Activated naive CD4-positive, alpha-beta T cell treated with anti-CD3 and anti-CD28 coated beads, Interleukin-2, amount 10 ng/mL, durations not matched to agents 7 days and 5 days (primary cell): ENCODE measurements at places on chromosomes 6 and 20.

DNA sequence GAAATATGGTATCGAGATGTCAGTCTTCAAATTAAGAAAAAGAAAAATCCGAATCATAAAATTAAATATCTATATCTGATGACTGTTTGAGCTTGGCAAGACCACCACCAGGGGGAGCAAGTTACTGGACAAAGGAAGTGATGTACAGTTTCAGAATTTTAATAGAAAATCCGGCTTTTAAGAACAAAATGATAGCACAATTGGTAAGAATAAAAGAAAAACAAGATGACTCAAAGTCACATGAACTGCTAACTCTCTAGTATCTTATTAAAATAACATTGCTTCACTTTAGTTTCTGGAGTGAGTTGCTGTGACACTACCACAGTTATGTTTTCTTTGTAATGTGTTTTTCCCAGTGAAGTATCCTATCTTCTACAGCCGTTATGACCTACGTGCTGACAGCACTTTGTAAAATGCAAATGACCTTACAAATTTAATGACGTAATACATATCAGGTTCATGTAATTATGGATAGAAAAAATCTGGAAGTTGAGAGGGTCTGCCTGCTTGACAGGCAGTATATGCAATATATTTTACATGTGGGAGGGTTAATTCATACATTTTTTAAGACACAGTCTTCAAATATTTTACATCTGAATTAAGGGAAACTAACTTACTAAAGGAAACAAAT, 405.3 kb upstream of the HS3ST5 start:
- DNase-seq, result peak; percentile 36

- no peak for DNase-seq
Measured at GRCh38 chr6:88913471-88913870, 49.9 kb downstream of the RNGTT start.

DNA sequence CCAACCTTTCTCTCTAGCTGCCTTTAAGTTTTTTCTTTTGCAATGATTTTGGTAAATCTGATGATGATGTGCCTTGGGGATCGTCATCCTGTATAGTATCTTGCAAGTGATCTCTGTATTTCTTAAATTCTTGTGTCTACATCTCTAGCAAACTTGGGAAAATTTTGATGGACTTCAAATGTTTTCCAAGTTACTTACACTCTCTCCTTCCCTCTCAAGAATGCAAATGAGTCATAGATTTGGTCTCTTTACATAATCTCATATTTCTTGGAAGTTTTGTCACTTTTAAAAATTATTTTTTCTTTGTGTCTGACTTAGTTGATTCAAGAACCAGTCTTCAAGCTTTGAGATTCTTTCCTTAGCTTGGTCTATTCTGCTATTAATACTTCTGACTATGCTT, 176.4 kb downstream of the TBC1D32 start:
- no peak for DNase-seq

GRCh38 chr6:111588366-111588765, 17.3 kb downstream of the TRAF3IP2 start:
- DNase-seq, result no peak

DNA sequence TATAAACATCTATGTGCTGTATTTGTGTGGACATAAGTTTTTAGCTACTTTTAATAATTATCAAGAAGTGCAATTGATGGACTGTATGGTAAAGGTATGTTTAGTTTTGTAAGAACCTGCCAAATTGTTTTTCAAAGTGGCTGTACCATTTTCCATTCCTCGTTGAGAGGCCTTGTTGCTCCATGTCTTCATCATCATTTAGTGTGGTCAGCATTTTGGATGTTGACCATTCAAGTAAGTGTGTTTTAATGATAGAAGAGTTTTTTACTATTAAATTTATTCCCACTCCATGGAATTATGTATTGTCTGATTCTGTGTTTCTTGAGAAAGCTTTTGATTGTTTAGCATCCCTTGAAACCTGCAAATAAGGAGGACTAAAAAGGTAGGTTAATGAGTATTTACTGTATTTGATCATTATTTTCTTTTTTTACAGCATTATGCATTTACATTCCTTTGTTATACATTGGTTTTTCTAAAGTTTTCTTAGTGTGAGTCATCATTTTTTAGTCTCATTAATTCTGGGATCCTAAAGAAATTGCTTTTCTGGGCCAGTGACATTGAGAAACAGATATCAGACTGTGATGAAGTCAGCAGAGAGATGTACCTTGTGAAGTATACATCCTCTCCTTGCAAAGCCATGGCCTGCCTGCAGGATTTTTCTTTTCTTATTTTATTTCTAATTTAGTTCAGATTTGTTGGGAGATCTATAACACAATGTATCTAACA, 312.8 kb upstream of the PTCHD4 start:
- DNase-seq, result no peak

DNA sequence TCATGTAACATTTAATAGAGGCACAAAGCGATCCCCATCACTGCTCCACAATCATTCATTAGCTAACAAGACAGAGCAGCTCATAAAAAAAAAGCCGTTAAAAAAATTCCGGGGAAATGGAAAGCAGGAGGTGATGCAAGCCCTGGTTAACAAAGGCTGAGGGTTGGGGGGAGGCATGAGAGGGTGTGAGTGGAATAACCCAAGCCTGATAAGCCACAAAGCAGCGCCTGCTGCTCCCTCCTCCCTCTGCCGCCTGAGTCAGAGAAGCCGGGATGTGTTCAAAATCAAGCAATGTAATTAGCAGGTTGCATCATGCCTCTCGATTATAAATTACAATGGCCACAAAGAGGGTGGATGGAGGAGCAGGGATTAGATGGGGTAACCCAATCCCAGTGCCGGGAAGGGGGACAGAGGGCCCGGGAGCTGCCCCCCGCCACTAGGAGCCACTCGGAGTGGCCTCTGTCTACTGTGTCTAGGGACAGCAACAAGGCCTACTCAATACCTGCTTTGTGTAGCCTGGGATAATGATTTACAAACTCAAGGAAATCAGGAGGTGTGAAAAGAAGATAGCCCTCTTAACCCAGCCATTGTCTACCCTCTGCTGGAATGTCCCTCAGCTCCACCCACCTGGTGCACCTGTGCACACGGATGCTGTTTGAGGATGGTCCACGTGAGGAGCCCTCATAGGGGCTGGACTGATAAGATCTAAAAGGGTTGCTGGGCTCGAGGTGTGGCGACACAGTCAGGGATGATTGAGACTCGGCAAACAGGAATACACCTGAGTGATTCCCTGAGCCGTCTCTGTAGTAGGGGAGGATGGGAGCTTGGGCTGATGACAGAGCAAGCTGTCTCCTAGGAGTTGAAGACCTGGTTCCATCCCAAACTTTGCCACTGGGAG, 156.9 kb downstream of the VEGFA start:
- DNase-seq, result no peak

DNA sequence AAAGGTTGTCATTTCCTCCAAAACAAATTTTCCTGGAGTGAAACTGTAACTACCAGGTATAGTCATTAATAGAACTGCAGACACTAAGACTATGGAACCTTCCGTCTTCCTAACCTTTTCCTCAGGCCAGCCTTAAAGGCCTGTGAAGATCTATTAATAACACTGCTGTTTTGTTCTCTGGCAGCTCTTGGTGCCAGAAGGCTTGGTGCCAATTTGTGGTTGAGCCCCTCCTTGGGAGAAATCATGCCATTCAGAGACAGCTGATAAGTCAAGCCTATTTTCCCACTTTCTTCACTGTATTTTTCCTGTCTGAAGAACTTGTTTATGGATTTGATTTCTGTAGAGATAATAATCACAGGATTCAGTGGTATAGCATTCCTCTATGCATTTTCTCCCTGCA, 64.8 kb downstream of the HCRTR2 start:
- no peak for DNase-seq
